ENCODE measurements at places on chromosomes 7 and 10.

- no peak for DNase-seq
Observed at GRCh38 chr7:122688400-122688998, 10.4 kb downstream of the RNF133 start.

- DNase-seq = no peak
Observed at GRCh38 chr7:99784007-99784406, at the start of gene CYP3A4. Gene CYP3A4 (minus strand): TSS chr7:99784184. CDS start chr7:99784081, 103 bp downstream.

DNA sequence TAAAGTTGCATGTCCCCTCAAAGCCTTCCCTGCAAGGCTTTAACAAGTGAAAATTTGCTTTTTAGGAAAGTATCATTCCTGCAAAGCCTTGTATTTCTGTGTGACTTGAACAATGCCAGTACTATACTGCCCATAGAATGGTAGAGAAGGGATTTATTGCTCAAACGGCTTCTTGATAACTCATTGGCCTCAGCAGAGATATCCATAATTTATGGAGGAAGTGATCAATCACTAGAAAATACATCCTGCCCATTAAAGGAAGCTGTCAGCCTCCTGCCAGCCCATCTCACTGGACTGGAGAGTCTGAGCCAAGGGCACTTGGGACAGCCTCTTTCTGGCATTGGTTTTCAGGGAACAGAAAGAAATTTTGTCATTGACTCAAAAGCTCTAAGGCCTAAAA, 152.6 kb downstream of the XPNPEP1 start:
- no peak for DNase-seq

DNA sequence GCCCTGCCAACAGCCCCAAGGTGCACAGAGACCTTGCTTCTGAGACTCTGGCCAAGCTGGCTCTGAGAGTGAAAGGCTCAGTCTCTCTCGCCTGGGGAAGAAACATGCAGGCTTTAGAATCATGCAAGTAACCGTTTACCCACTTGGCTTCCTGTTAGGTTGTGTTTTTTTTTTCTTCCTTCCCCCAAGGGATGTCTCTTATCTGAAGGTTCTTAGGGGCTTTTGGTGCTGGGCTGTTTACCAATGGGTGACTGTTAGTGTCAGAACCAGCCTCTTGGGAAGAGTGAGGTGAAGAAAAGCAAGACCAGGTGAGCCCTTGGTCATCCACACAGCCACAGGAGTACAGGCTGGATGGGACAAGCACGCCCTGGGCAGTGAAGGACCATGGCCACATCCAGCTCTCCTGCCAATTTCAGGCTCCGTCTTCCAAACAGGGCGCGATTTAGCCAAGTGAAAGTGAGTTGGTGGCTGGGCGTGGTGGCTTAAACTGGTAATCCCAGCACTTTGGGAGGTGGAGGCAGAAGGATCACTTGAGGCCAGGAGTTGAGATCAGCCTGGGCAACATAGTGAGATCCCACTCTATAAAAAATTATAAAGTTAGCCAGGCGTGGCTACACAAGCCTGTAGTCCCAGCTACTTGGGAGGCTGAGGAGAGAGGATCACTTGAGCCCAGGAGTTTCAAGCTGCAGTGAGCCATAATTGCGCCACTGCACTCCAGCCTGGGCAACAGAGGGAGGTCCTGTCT, 76.3 kb upstream of the CUX1 start:
- no peak for DNase-seq

DNA sequence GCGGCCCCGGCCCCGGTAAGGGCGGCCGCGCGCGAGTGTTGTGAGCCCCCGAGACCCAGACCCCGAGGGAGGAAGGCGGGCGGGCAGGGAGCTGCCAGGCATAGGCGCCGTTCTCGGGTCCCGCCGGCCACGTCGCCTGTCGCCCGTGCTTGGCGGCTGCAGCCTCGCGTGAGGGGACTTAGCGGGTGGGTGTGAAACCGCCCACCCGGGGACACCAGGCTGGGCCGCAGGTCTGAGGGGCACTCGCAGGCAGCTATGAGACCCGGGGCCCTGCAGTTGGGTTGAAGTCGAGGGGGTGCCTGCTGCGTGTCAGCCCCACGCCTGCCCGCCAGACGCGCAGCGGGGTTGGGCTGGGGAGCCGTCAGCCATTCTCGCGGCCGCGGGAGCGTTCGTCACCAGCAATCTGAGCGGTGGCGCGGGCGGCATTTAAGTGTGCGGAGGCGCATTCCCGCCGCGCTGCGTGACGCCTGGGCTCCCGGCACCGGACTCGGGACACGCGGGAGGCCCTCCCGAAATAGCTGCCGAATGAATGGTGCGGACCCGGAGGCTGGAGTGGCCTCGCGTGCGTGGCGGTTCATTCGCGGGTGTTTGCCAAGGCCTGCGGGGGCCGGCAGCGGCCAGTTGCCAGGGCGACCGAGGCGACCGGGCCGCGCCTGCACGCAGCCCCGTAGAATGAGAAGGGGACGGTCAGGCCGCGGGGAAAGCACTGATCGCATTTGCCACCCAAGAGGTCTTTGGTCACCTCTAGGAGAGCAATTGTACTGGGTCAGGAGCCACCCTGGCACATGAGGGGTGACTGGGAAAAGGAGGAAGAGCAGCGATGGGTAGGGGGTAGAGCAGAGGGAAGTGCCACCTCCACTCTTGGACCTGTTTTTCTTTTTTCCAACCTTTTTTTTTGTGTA, 750 bp downstream of the ZNF398 start:
- DNase-seq = peak; percentile 58

GRCh38 chr10:17109475-17110207, 20.0 kb downstream of the CUBN start:
- peak; percentile 4 for DNase-seq

GRCh38 chr7:159218170-159218569, 73.5 kb upstream of the VIPR2 start:
- no peak for DNase-seq

- peak; percentile 70 for DNase-seq
Observed at GRCh38 chr7:131011976-131012375, 278.0 kb upstream of the KLF14 start.

GRCh38 chr7:30726296-30727006, 25.5 kb upstream of the INMT start:
- DNase-seq = peak; percentile 27

- no peak for DNase-seq
Observed at GRCh38 chr7:95642173-95642572, 45.9 kb upstream of the PDK4 start.

GRCh38 chr7:68461430-68461829, 1136.8 kb upstream of the AUTS2 start:
- no peak for DNase-seq

GRCh38 chr7:30968294-30968693, 4.5 kb downstream of the GHRHR start:
- no peak for DNase-seq

GRCh38 chr7:107119376-107120105, 49.3 kb upstream of the HBP1 start:
- DNase-seq = no peak

DNA sequence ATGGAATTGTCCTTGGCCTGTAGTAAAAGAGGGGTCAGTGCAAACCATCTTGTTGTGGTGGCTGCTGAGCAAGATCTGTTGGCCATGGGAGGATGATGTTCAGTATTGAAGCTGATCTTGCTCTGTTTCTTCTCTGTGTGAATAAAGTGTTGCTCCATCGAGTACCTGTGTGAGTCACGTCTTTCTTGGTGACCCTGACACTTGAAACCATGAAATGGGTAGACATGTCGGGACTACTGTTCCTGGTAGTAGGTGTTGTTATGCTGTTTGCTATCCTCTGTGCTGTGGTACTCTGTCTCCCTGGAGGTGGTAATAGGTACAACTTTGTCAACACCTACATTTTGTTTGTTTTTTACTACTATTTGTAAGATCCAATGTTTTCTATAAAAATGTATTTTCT, 330.6 kb downstream of the MDFIC start:
- no peak for DNase-seq

- peak; percentile 39 for DNase-seq
Observed at GRCh38 chr7:128059143-128059988, 28.1 kb upstream of the LRRC4 start.

DNA sequence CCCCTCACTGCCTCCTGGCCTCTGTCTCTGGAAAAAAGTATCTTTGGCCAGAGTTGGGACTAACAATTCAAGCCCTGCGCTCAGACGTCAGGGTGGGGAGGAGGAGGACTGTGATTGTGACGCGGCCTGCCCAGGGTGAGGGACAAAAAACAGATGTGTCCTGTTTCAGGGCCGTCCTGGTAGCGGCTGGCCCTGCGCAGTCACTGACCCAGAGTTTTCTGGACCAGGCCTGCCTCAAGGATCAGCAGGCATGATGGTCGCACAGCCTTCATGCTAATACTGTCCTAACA, 110.1 kb downstream of the CYTH3 start:
- no peak for DNase-seq

DNA sequence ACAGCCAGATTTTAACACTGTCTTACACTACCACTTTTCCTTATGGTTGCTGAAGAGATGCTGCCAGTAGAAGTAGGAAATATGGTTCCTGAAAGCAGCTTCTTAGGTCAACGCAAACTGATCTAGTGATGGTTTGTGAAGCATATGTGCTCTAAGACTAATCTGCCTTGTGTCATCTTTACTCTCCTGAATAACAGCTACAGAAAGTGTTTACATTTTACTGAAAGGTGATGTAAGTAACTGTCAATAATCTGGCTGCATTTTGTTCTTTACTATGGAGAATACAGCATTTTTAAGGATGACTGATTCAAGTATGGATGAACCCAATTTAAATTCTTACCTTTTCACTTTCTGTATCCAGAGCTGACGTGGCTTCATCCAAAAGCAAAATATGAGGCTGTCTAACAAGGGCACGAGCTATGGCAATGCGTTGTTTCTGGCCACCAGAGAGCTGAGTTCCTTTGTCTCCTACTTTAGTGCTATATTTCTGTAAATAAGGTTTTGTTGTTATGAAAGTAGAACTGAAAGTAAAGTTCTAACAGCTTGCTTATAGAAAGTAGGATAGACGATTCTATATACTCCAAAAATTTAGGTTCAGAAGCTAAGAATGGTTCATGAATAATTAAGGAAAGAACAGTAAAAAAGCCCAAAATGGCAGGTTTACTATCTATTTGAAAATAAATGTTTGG, 30.2 kb upstream of the ABCB4 start:
- no peak for DNase-seq

GRCh38 chr10:60206735-60207134, 182.9 kb downstream of the ANK3 start:
- no peak for DNase-seq

- no peak for DNase-seq
Observed at GRCh38 chr7:13072014-13072413, 384.6 kb downstream of the ARL4A start.

DNA sequence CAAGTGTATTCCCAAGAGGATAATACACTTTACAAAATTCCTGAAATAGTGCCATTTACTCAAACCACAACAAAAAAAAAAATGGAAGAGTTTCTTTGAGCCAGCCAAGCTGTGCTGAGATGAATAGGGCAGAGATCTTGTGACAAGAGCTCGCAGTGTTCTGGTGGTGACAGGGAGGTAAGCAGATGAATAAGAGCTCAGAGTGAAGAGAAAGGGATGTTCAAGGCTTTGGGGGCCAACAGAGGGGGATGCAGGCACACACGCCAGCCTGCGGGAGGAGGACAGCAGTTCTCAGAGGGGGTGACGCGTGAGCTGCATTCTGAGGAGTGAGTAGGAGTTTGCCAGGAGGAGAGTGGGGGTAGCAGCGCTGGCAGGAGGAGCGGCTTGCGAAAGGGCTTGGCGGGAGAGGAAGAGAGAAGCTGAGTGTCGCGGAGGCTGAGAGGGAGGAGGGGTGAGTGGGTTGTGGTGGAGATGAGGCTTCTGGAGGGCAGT, 194.4 kb upstream of the IMMP2L start:
- DNase-seq = no peak

DNA sequence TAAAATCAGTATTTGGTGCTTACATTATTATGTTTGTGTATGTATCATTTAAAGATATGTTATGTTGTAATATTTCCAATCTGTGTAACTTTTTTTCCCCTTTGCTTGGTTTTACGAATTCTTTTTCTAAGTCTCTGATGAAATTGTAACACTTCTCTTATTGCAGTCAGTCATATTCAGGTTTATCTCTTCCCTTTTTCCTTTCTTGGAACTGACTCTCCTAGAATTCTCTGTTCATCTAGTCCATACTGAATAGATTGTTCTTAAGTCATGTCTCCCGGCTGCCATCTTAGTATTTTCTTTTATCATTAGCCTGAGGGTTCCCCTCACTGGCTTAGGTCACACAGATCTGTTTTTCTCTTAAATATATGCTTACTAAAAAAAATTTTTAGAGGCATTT, 44.6 kb downstream of the PHTF2 start:
- DNase-seq = no peak

DNA sequence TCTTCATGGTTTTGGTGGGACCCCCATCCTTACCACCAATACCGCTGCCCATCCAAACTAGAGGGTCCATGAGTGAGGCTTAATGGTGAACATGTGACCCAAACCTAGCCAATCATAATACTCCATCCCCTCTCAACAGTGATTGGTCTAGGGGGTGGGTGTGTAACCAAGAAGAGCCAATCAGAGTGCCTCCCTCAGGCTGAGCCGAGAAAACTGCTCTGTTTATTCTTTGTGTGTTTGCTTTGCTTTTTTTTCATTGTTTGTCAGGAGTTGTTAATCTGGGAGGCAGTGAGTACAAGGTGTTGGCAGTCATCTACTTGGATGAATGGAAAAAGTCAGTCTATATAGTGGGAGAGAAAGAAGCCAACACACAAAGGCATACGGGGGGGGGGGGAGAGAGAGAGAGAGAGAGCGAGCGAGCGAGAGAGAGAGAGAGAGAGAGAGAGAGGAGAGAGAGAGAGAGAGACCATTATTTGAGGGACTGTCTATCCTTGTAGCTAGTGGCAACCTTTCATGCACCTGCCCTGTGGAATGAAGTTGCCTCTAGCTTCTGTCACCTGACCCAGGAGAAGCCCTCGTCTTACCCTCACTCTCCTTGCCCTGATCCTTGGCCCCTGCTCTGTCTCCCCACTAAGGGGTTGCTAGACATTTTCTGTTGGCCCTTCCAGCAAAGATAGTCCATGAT, 441.7 kb downstream of the TYW1 start:
- DNase-seq = no peak

DNA sequence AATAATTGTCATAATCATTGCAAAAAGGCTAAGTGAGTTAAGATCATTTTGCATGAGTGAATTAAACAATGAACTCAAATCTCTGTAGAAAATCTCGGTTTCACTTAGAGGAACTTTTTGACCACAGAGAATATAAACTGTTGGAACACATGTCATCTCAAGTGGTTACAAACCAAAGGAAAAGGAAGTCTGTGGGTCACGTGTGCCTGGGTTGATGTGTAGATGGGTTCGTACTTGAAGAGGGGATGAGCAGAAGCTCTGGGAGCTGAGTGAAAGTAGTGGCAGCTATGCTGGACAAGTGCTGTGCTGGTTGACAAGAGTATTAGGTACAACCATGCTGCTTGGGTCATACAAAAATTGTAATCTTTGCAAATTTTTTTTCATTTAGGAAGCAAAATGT, 35.0 kb downstream of the GLRX3 start:
- DNase-seq = peak; percentile 39

DNA sequence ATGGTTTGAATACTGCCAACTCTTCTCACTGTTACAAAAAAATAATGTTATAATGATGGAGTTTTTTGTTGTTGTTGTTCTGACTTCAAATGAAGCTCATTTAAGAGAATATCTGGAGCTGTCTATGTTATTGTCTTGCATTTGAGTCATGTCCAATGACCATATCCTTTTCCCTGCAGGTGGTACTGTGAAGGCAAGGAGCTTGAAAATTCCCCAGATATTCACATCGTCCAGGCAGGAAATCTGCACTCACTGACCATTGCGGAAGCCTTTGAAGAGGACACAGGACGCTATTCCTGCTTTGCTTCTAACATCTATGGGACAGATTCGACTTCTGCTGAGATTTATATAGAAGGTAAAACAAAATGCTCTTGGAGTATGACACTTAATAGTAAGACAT, 33.5 kb downstream of the MYPN start:
- no peak for DNase-seq
